ENCODE measurements at places on chromosomes 3 and 15.

DNA sequence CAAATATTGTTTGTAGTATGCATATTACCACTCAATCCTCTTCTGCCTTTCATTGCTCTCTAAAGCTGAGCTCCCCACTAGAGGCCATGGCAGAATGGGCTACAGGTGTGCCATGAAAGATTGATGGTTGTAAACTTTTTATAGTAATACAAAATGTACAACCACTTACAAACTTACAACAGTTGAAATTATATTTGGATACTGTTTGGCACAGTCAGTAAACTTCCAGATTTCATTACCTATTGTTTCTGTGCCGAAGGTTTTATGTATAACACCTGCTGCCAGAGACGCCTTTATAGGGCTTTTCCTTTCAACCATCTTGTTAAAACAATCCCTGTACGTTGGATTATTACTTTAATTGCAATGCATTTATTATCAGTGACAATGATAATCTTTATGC, 7.0 kb downstream of the ROPN1 start:
- DNase-seq, result no peak

- no peak for DNase-seq
These were observed 396.3 kb downstream of the IL5RA start for GRCh38 chr3:2713923-2714322.

GRCh38 chr3:6785726-6786125, 75.2 kb upstream of the GRM7 start:
- DNase-seq, result no peak

DNA sequence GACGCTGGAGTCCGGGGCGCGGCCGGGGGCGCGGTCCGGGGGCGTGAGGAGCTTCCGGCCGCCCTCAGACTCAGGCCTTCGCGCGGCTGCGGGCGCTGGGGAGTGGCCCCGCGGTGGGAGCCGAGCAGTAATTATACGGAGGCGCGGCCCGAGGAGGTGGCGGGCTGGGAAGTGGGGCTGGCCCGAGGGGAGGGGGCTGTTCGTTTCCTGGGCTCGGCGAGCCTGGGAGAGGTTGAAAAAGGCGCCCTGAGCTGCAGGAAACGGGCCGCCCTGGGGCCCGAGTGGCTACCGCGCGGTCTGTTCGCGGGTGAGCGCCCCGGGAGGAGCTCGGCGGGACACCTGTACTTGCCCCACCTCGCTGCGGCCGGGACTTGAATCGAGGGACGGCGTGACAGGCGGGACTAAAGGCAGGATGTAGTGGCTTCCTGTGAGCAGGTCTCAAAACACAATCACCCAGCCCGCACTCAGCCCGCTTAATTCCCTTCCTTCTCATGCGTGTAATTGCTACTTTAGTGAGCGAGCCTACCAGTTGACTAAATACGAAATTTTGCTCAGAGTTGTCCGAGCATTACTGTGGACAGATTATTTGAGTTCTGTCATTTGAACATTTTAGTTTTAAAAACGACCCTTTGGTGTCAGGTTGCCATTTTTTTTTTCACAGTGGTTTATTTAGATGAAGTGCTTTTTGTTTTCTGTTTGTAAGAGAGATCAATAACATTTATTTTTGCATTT, 860 bp downstream of the RASA2 start:
- peak; percentile 26 for DNase-seq

- no peak for DNase-seq
These were observed 40.7 kb upstream of the KBTBD8 start for GRCh38 chr3:66957367-66957766.

- no peak for DNase-seq
These were observed 19.1 kb downstream of the KBTBD8 start for GRCh38 chr3:67017211-67017610.

GRCh38 chr3:8560366-8561007, 58.9 kb downstream of the LMCD1 start:
- no peak for DNase-seq

- no peak for DNase-seq
These were observed 39.7 kb downstream of the ESYT3 start for GRCh38 chr3:138474163-138474562.

DNA sequence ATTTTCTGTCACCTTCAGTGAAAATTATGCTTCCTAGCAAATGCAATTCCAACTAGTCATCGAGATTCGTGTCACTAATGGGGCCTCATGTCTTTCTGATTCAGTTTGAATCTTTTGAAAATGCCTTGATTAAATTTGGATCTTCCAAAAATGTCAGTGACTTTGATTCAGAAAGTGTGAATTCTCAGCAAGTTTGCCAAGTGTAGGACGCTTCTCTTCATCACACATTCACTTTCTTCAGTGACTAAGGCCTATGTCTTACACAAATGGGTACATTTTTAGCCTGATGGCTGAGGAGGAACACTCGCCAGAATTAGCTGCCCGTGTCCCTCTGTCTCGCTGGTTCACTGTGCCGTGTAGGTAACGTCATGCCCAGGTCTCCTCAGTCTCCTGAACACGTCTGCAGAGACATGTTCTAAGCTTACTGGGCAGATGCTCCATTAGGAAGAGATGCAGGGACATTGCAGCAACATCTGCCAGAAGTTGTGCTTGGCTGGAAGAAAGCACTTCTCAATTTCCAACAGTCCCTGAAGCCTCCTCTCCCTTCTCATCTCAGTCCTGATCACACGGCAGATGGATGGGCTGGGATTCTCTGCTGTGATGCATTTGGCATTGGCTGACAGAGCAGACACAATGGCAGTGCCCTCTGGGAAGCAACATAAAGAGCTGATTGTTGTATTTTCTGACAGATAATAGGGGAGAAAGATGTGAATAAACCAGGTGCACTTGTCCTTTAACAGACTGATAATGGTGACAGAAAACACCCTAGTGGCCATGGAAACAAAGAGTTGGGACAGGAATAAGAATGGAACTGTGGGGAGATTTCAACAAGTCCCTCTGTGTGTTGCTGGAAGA, 29.1 kb upstream of the LYZL4 start:
- no peak for DNase-seq

DNA sequence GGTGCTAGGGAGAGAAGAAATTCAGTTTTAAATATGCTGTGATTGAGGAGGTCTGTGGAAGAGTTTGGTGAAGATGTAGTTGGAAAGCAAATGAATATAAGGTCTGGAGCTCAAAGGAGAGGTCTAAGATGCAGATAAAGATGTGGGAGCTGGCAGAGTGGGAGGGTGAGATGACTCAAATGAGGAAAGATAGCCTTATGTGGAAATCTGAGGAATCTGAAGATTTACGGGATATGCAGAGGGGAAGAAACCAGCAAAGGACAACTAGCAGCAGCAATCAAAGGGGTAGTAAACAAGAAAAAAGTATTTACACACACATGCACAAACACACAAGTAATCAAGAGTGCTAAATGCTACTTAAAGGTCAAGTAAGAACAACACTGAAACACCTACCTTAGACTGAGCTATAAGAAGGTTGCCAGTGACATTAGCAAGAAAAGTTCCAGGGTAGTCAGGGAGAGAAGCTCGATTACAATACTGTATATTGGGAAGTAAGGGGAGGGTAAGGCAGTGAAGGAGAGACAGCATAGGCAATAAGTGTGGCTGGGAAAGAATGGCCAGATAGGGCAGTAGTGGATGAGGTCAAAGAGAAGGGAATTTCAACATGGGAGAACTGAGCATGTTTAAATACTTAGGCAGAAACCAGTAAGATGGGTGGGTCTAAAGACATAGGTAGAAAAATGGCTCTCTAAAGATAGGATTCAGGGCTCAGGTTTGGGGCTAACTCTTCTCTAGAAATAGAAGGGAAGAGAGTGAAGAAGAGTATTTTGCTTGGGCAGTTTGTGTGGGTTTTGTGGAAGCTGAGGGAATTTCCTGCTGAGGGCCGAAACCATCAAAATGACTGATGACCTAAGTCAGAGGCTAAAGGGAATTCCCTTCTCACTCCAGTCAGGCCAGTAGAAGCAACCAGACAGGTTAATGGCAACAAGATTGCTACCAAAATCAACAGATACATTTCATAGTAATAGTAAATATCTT, 8.9 kb downstream of the CMTM6 start:
- DNase-seq, result no peak

- DNase-seq, result no peak
These were observed 16.7 kb upstream of the CCDC174 start for GRCh38 chr3:14634763-14635400.

- no peak for DNase-seq
These were observed 9.2 kb upstream of the TMEM212 start for GRCh38 chr3:171833789-171834460.

Measured in GOT3 (cell line).